ENCODE measurements at places on chromosomes 13 and 19.

DNA sequence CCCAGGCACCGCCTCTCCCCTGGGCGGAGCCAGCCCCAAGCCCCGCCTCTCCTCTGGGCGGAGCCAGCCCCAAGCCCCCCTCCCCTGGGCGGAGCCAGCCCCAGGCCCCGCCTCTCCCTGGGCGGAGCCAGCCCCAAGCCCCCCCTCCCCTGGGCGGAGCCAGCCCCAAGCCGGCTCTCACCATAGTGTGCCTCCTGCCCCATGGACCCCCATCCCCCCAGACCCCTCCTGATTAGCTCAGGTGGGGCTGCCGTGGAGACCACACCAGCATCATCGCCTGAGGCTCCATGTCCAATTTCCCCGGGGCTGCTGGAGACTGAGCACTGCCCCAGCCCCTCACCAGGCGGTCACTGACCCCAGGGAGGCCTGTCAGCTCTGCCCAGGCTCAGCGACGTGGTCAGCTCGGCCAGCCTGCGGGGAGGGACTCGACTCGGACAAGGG is 4.2 kb upstream of the MADCAM1 start:
- DNase-seq: no peak

DNA sequence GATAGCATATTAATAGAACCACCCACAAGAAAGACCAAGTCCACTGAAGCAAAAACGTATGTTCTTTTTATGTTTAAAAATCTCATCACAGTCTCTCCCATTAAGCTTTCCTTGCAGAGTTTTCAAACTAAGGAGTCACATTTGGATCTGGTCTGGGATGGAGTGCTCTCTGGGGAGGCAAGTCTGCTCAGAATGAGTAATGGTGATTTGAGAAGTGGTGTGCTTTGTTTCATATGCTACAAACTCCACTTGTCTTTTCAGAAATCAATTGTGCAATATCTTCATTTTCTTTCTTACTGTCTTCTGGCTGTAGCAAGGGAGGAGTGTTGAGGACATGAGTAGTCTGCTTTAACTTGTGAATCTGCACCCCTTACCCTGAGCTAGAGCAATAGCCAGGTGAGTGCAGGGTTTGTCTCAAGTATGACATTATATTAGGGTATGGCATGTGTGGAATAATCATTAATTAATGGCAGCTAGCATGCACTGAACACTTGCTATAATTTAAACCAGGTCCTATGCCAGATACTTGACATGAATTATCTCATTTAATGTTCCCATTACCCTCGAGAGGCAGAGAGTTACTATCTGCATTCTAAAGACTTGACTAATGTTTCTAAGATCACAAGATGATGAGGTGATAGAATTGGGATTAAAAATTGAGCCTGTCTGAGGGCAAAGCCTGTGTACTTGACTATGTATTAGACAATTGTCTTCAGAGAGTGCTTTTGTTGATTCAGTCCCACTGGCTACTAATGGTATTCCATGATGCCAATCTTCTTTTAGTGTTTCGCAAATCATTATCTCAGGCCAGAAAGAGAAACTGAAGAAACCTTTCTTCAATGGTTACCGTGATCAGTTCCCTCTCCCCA is 171.8 kb downstream of the GPC6 start:
- no peak for DNase-seq

- DNase-seq: no peak
Observed at GRCh38 chr19:13782537-13782936, 8.3 kb downstream of the C19orf53 start.

DNA sequence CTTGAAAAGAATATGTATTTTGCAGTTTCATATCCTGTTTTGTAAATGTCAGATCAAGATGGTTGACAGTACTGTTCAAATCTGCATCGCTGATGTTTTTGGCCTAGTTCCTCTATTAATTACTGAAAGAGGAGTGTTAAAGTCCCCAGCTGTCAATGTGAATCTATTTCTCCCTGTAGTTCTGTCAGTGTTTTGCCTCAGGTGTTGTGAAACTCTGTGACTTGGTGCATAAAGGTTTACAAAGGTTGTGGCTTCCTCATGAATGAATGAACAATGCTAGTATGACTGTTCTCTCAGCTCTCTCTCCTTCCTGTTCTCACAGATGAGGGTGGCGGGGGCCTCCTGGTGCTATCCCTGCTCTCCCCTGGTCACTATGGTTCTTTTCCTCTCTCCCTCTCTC is 142.4 kb downstream of the MYCBP2 start:
- DNase-seq: no peak

Data from H54 (cell line).